Stimulated activated CD4-positive, alpha-beta T cell treated with anti-CD3 and anti-CD28 coated beads, Interleukin-12 subunit alpha, Interleukin-12 subunit beta, amount 100 ng/mL, for 48 hours (primary cell): ENCODE measurements at places on chromosomes 1 and 21.

DNA sequence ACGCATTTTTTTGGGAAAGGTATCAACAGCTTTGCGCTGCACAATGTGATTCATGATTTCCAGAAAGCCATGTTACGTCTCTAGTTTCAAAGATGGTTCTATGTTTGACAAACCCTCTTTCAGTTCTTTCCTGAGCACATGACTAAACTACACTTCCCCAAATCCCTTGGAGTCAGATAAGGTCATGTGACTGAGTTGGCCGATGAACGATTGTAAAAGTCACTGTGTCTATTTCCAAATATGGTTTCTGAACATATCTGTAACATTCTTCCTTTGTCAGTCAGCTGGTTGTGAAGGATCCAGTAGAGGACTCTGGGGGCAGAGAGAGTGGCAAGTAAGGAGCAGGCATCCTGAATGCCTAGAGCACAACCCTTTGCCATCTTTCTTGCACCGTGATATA, 35.4 kb downstream of the TMPRSS15 start:
- DNase-seq, result no peak

DNA sequence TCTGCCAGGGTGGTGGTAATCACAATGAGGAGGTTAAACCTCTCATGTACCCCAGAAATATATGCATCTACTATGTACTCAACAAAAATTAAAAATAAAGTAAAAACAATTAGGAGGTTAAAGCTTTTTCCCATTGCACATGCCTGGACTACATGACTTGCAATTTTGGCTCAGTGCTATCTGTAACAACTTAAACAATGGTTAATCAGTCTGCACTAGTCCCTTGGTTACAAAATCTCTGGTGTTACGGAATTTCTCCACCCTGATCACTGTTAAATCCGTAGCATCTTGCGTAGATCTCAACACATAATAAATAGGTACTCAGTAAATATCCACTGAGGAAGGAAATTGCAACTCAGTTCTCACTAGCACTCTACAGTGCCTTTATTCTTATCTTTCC, 66.5 kb downstream of the SDCCAG8 start:
- no peak for DNase-seq

GRCh38 chr1:7646981-7647901, 123.9 kb upstream of the VAMP3 start:
- DNase-seq, result peak; percentile 44

GRCh38 chr1:247402120-247402675, 13.8 kb upstream of the NLRP3 start:
- DNase-seq, result no peak

- DNase-seq, result no peak
Measured at GRCh38 chr1:4718071-4718470, 63.7 kb downstream of the AJAP1 start.

GRCh38 chr1:55155522-55155921, 59.6 kb downstream of the USP24 start:
- no peak for DNase-seq

GRCh38 chr1:24914226-24915069, 15.6 kb downstream of the RUNX3 start:
- no peak for DNase-seq

- no peak for DNase-seq
Measured at GRCh38 chr1:166087734-166088571, 78.8 kb downstream of the FAM78B start.

DNA sequence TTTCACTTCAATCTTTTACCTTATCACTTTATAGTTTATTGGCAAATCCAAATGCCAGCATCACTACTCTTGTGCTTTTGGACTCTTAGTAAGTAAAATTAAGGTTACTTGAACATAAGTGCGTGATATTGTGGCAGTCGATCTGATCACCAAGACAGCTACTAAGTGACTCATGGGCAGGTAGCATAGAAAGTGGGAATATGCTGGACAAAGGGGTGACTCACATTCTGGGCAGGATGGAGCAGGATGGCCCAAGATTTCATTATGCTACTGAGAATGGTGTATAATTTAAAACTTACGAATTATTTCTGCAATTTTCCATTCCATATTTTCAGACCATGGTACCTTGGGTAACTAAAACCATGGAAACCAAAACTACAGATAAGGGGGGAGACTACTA, 120.2 kb downstream of the ROR1 start:
- DNase-seq, result no peak

- DNase-seq, result no peak
Measured at GRCh38 chr1:10793129-10793651, 3.3 kb downstream of the CASZ1 start.

DNA sequence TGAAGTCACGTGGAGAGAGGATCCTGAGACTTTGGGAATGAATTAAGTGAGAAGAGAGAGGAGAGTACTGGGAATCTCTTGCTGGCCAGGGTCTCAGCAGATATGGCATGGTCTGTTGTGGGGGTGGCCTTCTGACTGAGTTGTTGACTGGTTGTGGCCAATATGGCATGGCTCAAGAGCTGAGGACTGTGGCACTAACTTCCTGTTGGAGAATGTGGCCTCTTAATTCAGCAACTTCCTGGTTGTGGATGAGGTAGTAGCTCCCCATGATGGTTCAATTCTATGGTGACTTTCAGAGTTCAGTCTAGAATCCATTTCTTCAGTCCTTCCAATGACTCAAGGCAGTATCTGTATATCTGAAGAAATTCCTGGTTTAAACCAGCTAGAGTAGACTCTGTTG, 44.7 kb upstream of the PAXBP1 start:
- no peak for DNase-seq

GRCh38 chr1:108569097-108569728, 9.3 kb downstream of the EEIG2 start:
- DNase-seq, result no peak

GRCh38 chr1:83854456-83854855, 144.5 kb downstream of the TTLL7 start:
- no peak for DNase-seq

GRCh38 chr1:159949123-159949522, 3.7 kb upstream of the IGSF9 start:
- DNase-seq, result no peak
